ENCODE measurements at places on chromosomes 6 and 20.

- no peak for DNase-seq
Measured at GRCh38 chr6:144335311-144335861, 50.3 kb downstream of the UTRN start.

- DNase-seq: peak; percentile 71
Measured at GRCh38 chr6:168937054-168937453, 316.6 kb downstream of the THBS2 start.

- DNase-seq: no peak
Measured at GRCh38 chr6:54787825-54788224, 58.7 kb upstream of the FAM83B start.

- peak; percentile 46 for DNase-seq
Measured at GRCh38 chr20:9454791-9455190, 59.6 kb upstream of the LAMP5 start.

DNA sequence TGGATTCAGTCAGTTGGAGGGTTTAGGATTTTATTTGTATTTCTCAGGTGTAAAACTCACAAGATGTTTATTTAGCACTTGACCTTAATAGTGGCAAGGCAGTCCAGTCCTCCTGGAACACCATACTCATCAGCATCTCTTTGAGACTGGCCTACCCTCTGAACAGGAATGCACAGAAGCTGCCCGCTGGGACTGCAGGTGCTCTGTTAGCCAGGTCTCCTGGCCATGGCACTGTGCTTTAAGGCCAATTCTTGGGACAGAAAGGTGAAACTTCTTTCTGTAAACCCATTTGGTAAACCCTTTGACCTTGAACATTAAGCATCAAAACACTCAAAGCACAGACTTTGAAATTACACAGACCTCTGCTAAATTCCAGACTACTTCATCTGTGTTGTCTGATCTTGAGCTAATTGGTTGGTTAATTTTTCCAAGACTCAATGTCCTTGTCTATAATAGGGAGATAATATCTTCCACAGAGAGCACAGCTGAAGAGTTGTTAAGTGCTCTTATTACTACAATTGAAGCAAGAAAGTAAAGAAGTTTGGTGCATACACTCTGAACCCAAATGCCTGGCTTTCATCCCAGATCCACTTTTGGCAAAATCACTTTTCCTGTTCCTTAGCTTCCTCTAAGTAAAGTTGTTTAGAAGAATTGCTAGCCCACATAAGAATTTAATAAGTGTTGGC lies 54.9 kb upstream of the NT5E start:
- DNase-seq: peak; percentile 47

DNA sequence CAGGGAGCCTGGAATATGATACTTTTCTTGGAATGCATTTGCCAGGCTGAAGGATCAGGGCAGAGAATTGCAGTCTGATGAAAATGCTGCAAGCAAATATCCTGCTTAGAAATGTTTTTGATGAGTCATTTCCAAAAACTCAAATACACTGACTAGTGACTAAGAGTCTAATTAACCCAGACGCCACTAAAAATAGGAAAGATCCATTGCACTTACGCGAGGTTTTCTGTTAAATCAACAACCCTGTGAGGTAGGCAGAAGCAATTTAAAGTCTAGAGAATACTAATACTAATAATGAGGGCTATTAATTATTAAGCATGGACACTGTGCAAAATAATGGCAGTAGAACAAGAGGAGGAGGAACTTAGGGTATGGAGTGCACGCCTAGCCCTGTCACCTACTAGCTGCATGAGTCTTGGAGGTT lies 130.1 kb upstream of the DOK5 start:
- peak; percentile 87 for DNase-seq

DNA sequence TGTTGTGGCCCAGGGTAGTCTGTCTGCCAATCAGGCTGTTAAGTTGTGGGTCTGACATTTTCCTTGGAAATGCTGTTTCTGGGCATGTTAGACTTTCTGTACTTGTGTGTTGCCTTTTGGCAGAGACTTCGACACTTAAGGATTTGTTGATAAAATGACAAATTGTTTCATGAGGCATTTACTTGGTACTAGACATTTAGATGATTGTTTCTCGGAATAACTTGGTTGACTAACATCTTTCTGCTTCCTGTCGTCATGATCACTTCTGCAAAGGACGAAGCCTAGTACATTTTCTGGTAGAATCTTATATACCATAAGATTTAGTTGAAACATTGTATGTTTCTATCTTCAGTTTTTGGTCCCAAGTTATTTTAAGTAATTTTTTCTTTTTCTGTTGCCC lies 34.1 kb downstream of the UTRN start:
- DNase-seq: no peak

DNA sequence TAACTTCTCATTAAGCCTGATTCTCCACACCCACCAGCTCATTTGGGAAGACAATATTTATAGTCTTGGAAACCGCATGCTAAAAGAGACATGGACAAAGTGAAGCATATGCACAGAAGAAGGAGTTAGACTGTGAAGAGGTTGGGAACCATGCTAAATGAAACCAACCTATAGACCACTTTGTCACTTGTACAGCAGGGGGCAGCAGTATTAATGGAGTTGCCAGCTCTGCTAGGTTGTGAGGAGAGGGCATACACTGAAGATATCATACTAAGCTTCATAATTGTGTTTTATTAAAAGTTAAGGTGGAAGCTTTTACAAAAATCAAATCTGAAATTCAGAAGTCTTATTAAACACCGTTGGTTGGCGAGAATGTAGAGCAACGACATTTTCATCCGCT lies 38.3 kb upstream of the HMGCLL1 start:
- peak; percentile 34 for DNase-seq

DNA sequence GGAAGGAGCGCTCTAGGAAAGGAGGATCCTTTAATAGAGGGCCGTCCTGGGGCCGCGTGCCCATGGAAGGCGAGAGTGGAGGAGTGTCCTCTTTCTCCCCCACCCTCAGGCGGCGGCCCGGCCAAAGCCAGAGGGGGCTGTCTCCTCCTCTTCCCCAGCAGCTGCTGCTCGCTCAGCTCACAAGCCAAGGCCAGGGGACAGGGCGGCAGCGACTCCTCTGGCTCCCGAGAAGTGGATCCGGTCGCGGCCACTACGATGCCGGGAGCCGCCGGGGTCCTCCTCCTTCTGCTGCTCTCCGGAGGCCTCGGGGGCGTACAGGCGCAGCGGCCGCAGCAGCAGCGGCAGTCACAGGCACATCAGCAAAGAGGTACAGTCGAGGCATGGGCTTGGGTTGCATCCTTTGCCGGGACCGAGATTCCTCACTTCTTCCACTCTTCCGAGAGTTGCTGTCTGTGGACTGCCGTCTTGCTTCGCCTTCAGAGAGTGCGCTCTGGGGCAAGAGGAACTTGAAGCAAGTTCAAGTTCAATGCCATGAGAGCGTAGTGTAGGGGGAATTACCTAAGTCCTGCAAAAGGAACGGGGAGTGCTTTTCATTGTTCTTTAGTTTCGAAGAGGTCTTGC lies at the start of gene LAMA2:
Gene LAMA2, plus strand, starts transcription at position 148 of the 621 bp plus-strand sequence. Its CDS starts 108 bp downstream, at position 256.
- peak; percentile 81 for DNase-seq

DNA sequence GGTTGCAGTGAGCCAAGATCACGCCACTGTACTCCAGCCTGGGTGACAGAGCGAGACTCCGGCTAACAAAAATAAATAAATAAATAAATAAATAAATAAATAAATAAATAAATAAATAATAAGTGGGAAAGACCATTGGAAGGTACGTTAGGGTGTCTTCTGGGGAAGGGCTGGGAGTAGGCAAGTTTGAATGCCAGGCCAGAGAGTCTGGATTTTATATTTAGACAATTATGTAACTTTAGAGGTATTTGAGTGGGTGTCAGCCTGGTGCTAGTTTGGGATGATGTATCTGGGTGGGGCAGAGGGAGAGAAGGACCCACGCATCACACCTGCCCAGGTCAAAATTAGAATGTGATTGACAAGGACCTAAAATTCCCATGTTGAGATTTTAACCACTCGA lies 108.5 kb upstream of the PRND start:
- DNase-seq: peak; percentile 42

DNA sequence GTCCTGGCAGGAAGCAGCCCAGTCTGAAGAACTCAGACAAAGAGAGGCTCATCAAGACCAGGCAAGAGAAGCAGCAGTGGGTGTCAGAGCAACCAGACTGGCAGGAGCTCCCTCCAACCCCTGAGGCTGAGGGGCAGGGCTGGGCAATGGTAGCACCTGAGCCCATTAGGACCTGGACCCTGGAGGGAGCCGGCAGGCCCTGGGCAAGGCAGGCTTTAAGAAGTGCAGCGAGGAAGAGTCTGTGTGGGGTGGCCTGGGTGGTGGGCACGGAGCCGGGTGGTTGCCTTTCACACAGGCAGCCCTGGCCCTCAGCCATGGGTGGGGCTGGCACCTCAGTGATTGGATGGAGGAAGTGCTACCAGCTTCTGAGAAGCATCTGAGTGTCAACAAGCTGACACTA lies 33.1 kb upstream of the IRF4 start:
- no peak for DNase-seq

GRCh38 chr6:63584566-63584965 lies 12.3 kb downstream of the LOC128125822 start:
- DNase-seq: no peak

- peak; percentile 52 for DNase-seq
Measured at GRCh38 chr20:54219751-54220426, 12.0 kb downstream of the PFDN4 start.

- no peak for DNase-seq
Measured at GRCh38 chr6:152554851-152555250, 82.3 kb downstream of the SYNE1 start.

GRCh38 chr6:51570168-51570921 lies 517.1 kb downstream of the PKHD1 start:
- DNase-seq: no peak

- DNase-seq: peak; percentile 72
Measured at GRCh38 chr6:33744001-33744848, 2.5 kb downstream of the IP6K3 start.

- peak; percentile 41 for DNase-seq
Measured at GRCh38 chr6:82066991-82067411, 180.5 kb downstream of the IBTK start.

DNA sequence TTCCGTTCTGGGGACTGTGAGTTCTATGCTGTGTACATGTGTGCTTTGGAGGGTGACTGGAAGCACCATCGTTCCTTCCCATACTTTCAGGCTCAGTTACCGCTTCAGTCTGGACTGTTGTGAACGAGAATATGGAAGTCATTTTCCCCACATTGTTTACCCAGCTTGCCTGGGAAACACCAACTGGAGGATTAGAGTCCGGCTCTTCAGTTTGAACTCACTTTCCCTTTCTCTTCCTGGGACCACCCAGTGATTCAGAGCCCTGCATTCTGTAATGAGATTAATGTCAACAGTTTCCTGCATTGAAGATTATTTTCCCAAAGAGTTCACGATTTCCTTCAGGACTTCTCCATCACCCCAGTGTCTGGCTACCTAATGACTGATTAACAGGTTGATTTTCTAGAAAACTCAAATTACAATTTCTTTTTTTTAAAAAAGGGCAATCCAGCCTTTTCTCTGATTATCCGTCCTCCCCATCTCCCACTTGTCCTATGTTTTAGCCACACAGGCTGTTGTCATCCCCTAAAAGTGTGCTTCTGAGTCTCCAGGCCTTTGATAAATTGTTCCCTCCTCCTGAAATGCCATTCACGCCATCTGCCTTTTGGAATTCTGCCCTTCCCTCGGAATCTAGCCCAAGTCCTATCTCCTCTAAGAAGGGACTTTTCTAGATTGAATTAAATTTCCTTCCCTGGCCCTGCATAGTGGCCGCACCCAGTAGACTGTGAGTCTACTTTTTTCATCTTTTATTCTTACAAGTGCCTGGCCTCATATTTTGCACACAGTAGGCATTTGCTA lies 3.3 kb upstream of the TAGAP start:
- DNase-seq: no peak

- no peak for DNase-seq
Measured at GRCh38 chr20:32052090-32052777, at the start of gene HCK. Gene HCK (plus strand): TSS chr20:32052242.

- DNase-seq: no peak
Measured at GRCh38 chr20:49448917-49449316, 33.6 kb downstream of the KCNB1 start.

GRCh38 chr20:58784321-58785074 lies 66.2 kb downstream of the GNAS-AS1 start:
- DNase-seq: no peak

DNA sequence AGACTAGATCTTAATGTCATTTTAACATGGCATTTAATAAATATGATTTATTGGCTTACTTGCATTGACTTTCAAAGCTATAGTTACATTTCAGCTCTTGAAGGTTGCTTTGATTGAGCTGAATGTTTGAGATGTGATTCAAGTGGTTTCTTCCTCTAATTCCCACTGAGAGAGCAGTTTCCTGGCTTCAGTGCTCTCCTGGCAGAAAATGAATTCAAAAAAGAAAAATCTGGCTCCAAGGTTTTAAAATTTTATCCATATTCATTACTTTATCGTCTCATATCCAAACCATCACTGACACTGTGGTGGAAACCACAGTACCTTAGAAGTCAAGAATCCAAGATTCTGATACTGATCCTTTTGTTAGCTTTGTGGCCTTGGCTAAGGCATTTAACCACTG lies 263.1 kb upstream of the HSF2 start:
- DNase-seq: no peak

GRCh38 chr6:50091641-50092040 lies 41.9 kb upstream of the DEFB112 start:
- DNase-seq: peak; percentile 67

- no peak for DNase-seq
Measured at GRCh38 chr20:2708073-2708415, 15.5 kb downstream of the EBF4 start.

- peak; percentile 33 for DNase-seq
Measured at GRCh38 chr6:42781546-42781795, 381 bp upstream of the BICRAL start.

DNA sequence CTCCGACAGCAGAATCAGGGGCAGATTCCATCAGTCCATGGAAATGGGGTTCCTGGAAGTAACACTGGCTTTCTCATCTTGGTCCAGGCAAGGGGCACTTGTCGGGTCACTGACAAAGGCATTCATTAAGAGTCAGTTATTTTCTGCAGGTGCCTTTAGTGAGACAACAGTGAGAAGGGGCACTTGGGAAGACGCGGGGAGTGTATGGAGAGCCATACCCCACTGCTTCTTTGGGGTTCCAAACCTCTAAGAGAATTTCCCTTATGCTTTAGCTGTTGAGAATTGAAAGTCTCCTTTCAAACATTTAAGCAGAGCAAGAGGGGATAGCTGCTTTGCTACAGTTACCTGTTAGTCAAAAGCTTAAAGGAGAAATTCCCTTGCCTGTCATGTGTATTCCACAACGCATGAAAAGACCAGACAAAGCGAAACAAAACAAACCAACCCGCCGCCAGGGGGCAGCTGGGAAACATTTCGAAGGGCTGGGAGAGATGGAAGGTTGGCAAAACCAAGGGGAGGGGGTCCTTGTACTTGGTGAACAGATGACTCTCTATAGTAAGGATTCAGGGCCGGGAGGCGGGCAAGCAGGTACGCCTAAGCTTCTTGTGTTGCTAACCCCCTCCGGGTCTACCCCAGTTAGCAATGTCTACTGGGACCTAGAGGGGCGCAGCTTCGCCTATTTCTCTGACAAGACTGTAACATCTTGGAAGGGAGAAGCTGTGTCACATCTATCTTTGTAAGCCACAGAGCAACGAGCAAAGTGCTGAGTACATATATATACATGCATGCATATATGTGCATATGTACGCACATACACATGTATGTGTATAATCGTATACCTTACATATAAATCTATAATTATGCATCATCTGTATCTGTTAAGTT lies 474.9 kb upstream of the AGPAT4 start:
- DNase-seq: no peak

Measured in AG10803 (cell line).